ENCODE measurements at places on chromosomes 5 and 9. TPM values are rescaled to one million over a fixed set of nuclear protein-coding genes. Genes with fewer than 3 reads are reported as not detected.

SUSD1 gene
- total RNA-seq, result 18.1 TPM

DBH gene
- total RNA-seq, result not detected

SNCB gene
- total RNA-seq, result not detected

DDX4 gene
- not detected for total RNA-seq

TGFBR1 gene
- 148 TPM for total RNA-seq

NSUN2 gene
- 35.7 TPM for total RNA-seq

PRR16 gene
- 36.1 TPM for total RNA-seq

VCAN gene
- 1.6 TPM for total RNA-seq

Data from placental epithelial cell (primary cell).